ENCODE measurements at places on chromosomes 13 and 19. TPM values are rescaled to one million over a fixed set of nuclear protein-coding genes. Genes with fewer than 3 reads are reported as not detected.

The CD37 gene
- total RNA-seq = 32.1 TPM

The CNFN gene
- 2.2 TPM for total RNA-seq

The RASGRP4 gene
- total RNA-seq = 8.4 TPM

The PSG11 gene
- not detected for total RNA-seq

The KMT5C gene
- 6.8 TPM for total RNA-seq

The ZNF805 gene
- 16.3 TPM for total RNA-seq

The ODAD3 gene
- total RNA-seq = 0.35 TPM

The LRP3 gene
- 43.3 TPM for total RNA-seq

The SLC1A5 gene
- 168 TPM for total RNA-seq

The CAPS gene
- 4.4 TPM for total RNA-seq

The AP1M2 gene
- 3.2 TPM for total RNA-seq

The PDCD5 gene
- 84.5 TPM for total RNA-seq

The LIPE gene
- total RNA-seq = 1,893 TPM

The PSG7 gene
- not detected for total RNA-seq

The CLN5 gene
- total RNA-seq = 27.2 TPM

The COMMD6 gene
- total RNA-seq = 133 TPM

The RHPN2 gene
- total RNA-seq = 2.1 TPM

The ASF1B gene
- total RNA-seq = 0.87 TPM

The CNN1 gene
- 21.8 TPM for total RNA-seq

The SCN1B gene
- total RNA-seq = 17.3 TPM

The SGCG gene
- total RNA-seq = 2.9 TPM

The ANGPTL8 gene
- total RNA-seq = 4.5 TPM

The GDF15 gene
- 5.9 TPM for total RNA-seq

The NKPD1 gene
- total RNA-seq = not detected

The ZNF667 gene
- 3.4 TPM for total RNA-seq

The CDC42EP5 gene
- 38.1 TPM for total RNA-seq

The SIGLEC9 gene
- total RNA-seq = 19.0 TPM

The ZNF816 gene
- total RNA-seq = 4.8 TPM

The RFX1 gene
- total RNA-seq = 12.2 TPM

The ZNF625 gene
- 3.4 TPM for total RNA-seq

The TUBA3C gene
- not detected for total RNA-seq

The WDR88 gene
- total RNA-seq = not detected

The UBE2L5 gene
- total RNA-seq = 0.26 TPM

The CGB8 gene
- total RNA-seq = not detected

The ATP1A3 gene
- total RNA-seq = not detected

Measured in mesenteric fat pad (tissue), 1 donor.